NCI-H2107 (cell line): ENCODE measurements at places on chromosomes 3 and 15.

DNA sequence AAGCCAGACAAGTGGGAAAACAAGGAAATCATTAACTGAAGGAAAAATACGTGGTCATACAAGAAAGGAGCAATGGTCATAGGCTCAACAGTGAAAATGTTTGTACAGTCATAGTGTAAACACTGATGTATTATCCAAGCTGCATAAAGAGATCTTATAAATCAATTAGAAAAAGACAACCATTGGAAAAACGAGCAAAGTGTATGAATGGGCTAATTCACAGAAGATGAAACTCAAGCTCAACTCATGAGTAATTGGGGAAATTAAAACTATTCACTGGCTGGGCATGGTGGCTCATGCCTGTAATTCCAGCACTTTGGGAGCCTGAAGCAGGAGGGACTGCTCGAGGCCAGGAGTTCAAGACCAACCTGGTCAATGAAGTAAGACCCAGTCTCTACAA is 6.4 kb upstream of the IGF2BP2 start:
- no peak for DNase-seq

GRCh38 chr15:43541785-43542184 is 24.4 kb downstream of the MAP1A start:
- DNase-seq, result no peak

DNA sequence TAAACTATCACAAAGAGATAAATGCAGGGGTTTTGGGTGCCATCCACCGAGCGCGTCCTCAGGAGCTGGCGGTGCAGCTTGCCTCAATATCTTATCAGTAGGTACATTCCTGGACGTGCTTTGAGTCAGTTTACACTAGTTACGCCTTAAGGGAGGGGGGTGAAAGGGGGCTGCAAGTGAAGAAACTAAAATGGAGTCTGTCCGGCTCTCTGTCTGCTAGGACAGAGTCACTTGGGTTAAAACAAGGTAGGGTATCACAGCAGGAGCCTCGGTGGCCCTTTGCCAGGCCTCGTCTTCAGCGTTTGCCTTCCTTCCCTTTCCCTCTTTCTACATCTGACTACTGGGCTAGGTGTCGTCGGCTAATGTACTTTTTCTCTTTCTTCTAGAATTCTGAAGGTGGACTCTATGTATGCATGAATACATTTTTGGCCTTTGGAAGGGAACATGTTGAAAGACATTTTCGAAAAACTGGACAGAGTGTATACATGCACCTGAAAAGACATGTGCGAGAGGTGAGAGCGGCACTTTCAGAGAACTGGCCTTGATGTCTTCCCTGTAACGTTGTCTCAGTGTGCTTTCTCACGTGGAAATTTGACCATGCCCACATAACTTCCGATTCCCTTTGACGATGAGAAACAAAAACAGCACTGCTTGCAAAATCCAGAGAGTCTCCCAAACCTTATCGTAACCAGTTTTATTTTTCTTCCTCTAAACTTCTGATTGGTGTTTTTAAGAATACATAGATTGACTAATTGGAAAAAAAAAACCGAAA is 28.8 kb downstream of the USP13 start:
- no peak for DNase-seq

GRCh38 chr3:105013657-105014056 is 353.1 kb upstream of the ALCAM start:
- DNase-seq, result no peak

DNA sequence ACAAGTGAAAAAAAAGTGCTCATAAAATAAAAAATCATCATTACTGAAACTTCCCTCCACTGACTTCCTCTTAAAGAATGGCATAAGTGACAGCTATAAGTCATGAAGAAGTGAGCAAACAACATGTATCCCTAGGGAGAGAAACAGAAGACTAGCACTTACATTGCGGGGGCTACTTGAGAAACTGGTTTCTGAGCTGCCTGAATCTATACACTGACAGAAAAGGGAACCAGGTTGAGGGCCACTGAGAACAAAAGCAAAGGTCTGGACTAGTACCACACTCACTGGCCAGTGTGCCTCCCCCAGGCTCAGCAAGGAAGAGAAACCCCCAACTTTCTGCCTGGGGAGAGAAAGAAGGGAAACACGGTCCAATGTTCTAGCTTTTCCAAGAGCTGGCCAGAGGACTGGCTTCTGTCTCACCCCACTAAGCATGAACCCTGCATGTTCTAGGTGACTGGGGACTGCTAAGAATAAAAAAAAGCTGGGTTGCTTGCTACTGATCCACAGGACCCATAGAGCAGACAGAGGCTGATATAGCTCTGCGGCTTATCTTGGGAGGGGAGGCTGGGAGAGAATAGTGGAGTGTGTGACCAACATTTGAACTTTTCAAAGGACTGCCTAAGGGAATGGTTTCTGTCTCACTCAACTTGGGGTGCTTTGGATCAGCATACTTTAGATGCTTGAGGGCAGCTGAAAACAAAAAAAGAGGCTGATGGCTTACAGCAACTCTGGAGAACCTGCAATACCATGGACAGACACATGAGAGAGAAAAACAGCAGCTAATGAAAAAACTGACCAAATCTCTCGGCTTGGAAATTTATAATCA is 8.1 kb downstream of the RAD18 start:
- DNase-seq, result no peak

GRCh38 chr3:69774029-69774428 is 34.8 kb downstream of the MITF start:
- no peak for DNase-seq

- DNase-seq, result no peak
Measured at GRCh38 chr15:68023307-68024101, 30.6 kb upstream of the PIAS1 start.

GRCh38 chr15:38226608-38227266 is 25.9 kb upstream of the SPRED1 start:
- DNase-seq, result no peak

- DNase-seq, result no peak
Measured at GRCh38 chr3:17330660-17331059, 411.8 kb downstream of the TBC1D5 start.
